ENCODE measurements at places on chromosomes 3 and 15.

DNA sequence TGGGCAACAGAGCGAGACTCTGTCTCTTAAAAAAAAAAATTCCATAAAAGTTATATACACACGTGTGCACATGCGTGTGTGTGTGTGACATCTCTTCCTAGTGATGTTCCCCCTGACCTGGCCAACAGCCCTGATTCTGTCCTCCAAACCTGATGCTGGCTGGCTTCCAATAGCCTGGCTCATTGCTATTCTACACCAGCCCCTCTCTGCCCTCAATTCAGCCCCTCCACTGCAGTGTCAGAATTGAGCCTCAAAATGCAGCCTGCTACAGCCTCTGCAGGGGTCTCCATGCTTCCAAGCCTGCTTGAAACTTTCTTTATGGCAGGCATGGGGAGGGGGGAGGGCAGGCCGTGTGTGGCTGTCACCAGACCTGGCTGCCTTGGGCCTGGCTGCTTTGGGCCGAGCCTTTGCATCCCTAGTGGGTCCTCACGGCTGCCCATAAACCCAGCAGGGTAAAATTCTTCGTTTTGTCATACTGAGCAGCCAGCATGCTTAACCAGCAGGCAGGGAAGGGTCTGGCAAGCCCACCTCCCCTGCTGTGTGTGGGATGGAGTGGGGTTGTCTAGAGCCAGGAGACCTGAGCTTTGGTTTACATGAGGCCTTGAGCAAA is 22.7 kb upstream of the DOCK3 start:
- no peak for DNase-seq

DNA sequence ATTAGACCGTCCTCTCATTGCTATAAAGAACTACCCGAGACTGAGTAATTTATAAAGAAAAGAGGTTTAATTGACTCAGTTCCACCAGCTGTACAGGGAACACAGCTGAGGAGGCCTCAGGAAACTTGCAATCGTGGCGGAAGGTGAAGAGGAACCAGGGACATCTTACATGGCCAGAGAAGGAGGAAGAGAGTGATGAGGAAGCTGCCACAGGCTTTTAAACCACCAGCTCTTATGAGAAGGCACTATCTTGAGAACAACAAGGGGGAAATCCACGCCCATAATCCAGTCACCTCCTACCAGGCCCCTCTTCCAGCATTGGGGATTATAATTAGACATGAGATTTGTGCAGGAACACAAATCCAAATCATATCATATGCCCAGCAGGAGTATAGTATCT is 138.5 kb downstream of the ALCAM start:
- DNase-seq: no peak

DNA sequence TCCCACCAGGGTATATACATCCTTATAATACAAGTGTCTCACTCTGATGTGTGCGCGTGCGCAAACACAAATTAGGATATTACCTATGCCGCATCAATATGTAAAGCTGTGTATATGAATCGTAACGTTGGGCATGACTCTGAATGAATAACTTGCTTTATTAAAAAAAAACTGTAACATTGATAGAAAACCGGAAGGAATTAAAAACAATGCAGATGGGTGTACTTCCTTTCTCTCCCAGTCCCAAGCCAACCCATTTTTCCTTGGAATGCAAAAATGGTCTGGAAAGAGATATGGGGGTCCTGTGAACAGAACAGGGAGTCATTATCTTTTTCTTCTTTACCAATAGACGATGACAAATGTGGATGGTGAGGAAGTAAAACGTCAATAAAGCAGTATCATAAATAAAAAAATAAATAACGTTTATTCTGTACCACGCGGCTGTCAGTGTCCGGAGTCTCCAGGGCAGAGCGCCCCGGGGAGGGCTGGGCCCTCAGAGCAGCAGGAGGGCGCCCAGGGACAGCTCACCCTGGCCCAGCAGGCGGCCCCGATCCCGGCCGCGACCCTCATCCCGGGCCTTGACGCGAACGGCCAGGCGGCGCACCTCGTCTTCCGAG is 1.6 kb downstream of the C2CD4B start:
- no peak for DNase-seq

- no peak for DNase-seq
Measured at GRCh38 chr15:63233667-63234423, 43.6 kb upstream of the APH1B start.

DNA sequence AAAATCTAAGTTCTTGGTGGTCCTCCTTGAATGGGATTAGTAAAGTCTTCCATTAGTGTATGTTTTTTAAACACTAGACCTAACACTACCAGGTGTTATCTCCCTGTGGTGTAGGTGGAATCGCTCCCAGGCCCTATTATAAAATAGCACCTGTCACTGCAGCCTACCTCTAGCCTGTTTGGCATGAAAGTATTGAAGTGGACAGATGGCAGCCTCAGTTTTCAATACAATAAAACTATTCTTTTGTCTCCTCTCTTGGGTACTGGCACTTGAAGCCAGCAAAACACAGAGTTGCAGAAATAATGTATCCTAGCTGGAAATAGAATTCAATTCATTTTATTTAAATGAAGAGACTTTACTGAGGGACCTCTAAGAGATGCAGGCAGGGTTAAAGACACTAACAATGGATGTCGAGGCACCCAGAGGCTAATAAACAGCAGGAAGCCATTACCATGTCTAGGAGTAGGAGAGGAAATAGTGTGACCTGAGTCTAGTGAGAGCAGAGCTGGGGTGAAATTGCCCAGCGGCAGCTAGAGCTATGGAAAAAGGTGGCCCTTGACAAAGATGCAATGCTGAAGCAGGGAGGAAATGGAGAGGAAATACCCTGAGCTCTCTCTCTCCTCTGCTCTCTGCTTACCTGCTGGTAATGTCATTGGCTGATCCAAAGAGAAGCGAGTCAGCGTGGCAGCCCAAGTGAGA is 49.1 kb upstream of the TMEM158 start:
- no peak for DNase-seq
